Foreskin fibroblast (primary cell): ENCODE measurements at places on chromosomes 12 and 14.
A peak's percentile ranks its signal among the peaks of the same experiment; 100 is the strongest.

GRCh38 chr12:120639771-120640721, at the start of gene CABP1:
Gene CABP1, plus strand, starts transcription at chr12:120640626. Its CDS starts 60 bp downstream, at chr12:120640686.
- DNase-seq = no peak

GRCh38 chr12:52076811-52077210, 2.7 kb upstream of the SMIM41 start:
- no peak for DNase-seq

- no peak for DNase-seq
Measured at GRCh38 chr14:22955702-22956569, 954 bp downstream of the HAUS4 start.

GRCh38 chr12:44015333-44015941, 179.6 kb downstream of the TMEM117 start:
- peak; percentile 20 for DNase-seq

DNA sequence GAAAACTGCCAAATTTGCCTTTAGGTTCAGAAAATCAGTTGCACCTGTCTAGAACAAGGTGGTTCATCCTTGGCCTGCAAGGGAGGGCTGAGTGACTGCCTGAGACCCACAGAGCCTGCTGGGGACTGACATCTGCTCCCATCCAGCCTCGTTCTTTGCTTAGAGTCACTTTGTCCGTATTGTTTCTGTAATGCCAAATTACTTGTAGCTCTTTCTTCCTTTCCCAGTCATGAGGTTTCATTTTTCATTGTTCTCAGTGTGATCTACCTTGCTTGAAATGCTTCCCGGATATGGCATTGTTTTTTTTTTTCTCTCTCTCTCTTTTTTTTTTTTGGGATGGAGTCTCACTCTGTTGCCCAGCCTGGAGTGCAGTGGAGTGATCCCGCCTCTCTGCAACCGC, 21.3 kb downstream of the TSPAN9 start:
- no peak for DNase-seq

GRCh38 chr14:37480446-37481290, 114.4 kb downstream of the FOXA1 start:
- DNase-seq = peak; percentile 2

- DNase-seq = no peak
Measured at GRCh38 chr12:15527201-15528080, 205.1 kb downstream of the PTPRO start.

DNA sequence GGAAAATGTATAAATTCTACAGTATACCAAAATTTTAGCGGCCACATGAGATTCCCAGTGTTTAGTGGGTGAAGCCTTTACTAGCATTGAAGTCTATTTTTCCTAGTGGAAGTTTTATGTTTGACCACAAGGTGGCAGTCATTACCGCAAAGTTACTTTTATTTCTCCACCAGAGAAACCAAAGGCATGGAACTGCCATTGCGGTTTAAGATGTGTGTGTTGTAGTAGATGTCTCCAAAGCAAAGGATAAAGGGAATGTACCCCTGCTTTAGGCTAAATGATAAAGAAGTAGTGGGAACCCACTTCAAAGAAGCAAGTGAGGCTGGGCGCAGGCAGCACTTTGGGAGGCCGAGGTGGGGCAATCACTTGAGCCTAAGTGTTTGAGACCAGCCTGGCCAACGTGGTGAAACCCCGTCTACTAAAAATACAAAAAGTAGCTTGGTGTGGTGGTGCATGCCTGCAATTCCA, 140.5 kb downstream of the PRKCH start:
- peak; percentile 62 for DNase-seq

- peak; percentile 71 for DNase-seq
Measured at GRCh38 chr14:93105362-93105761, 10.4 kb downstream of the ITPK1 start.

DNA sequence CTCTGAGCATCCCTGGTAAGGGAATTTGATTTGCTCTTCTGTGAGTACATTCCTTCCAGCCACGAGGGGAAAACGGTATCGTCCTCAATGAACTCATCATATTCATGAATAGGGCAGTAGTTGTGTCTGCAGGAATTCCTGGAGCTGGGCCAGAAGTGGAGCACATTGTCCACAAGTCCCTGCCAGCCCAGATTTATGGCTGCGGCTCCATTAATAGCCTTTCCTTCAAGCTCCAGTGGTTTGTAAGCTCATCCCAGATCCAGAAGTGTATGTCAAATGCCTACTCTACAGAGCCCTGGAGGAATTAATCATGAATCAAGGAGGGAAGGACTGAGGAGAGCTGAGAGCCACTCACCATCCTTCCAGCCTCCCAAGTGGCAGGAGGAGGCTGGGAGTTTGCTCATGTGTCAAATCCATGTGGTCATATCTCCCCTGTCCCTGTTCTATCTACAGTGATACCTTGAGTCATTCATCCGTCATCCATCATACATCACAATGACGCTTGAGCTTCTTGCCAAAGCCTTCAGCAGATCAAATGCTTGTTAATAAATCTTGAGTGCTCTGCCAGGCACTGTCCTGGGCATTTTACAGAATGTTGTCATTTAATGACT, 65.5 kb downstream of the SVOP start:
- DNase-seq = no peak

DNA sequence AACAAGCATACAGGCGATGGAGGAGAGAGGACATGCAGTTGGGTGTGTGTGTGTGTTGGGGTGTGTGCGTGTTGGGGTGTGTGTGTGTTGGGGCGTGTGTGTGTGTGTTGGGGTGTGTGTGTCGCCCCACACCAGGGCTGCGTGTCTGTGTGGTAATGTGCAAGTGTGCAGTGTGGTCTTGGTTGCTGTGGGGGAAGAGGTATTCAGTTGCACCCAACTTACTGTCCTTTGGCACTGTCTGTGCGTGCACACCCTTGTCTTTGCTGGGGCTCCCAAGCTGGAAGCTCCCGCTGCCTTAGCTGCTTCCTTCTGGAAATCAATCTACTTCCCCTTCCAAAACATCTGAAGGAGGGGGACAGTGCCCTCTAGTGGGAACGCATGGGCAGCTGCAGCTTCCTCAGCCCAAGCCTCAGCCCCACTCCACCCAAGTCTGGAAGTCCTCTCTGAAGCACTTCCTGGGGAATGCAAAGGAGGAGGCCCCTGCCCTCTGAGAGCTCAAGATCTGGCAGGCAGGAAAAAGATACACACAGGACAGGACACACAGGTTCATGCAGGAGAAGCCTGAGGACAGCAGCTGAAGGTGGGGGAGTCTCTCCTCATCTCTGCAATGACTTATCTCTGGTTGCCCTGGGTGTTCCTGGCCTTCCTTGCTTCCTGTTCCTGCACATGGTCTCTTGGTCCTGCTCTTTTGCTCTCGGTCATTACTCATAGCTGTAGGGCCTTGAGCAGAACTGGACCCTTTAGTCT, 13.1 kb downstream of the ASIC1 start:
- peak; percentile 77 for DNase-seq

GRCh38 chr12:64608901-64609535, 1.3 kb upstream of the RASSF3 start:
- peak; percentile 59 for DNase-seq

- DNase-seq = peak; percentile 86
Measured at GRCh38 chr12:26369588-26369987, 174.2 kb downstream of the SSPN start.

DNA sequence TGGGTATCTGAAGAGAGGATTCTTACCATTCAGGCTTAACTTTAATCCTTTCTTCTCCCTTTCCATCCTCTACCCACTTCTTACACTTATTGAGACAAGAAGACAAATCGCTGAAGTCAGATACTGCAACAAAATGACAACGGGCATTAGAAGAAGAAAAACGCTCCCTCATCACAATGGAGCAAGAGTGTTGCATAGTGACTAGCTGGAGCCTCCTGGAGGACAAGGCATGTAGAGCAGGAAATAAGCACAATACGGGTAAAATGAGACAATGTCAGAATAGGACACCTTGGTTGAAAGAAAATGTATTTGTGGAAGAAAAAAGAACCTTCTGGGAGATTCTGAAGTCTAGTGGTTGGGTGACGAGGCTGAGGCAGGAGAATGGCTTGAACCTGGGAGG, 501.0 kb downstream of the RERGL start:
- DNase-seq = no peak

DNA sequence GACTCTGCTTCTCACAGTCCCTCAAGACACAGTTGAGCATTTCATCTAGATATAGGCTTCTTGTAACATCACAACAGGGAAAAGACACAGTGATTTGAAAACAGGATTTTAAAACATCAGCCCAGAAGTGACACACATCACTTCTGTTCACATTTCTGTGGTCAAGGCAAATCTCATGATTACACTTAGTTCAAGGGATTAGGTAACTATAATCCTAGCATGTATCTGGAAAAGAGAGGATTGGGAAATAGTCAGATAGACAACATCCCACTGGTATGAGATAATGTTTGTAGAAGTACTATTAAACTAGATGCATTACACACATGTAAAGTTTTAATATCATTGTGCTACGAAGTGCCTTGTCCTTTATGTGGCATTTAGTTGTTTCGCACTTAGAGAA, 252.6 kb upstream of the PRKD1 start:
- DNase-seq = peak; percentile 35

- no peak for DNase-seq
Measured at GRCh38 chr12:76018111-76018510, 13.5 kb downstream of the PHLDA1 start.

GRCh38 chr14:105305345-105305744, 4.5 kb upstream of the BRF1 start:
- DNase-seq = no peak

GRCh38 chr14:76863724-76864407, 37.7 kb downstream of the LRRC74A start:
- DNase-seq = no peak

DNA sequence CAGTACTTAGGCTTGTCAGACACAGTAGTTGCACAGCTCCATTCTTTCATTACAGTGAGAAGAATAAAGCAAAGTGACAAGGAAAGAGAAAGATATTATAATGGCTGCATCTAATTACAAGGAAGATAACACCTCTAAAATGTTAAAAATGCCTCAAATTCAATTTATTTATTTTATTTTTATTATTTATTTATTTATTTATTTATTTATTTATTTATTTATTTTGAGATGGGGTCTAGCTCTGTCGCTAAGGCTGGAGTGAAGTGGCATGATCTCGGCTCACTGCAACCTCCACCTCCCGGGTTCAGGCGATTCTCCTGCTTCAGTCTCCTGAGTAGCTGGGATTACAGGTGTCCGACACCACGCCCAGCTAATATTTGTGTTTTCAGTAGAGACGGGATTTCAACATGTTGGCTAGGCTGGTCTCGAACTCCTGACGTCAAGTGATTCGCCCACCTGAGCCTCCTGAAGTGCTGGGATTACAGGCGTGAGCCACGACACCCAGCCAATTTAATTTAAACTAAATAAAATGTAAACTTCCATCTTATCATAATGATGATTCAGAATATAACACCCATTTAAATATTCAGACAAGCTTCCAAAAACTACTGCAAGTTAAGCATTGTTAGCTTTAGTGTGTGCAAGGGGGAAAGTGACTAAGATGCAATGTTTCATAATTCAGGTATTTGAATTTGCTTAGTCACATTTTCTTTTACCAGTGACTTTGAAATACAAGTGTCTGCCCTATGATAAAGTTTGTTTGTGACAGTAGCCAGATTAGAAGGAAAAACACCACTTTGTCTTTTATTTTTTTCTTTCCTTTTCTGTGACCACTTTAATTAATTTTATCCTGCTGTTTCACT, 2.4 kb upstream of the CFAP54 start:
- DNase-seq = peak; percentile 81

- no peak for DNase-seq
Measured at GRCh38 chr12:19138956-19139355, 9.4 kb downstream of the PLEKHA5 start.

DNA sequence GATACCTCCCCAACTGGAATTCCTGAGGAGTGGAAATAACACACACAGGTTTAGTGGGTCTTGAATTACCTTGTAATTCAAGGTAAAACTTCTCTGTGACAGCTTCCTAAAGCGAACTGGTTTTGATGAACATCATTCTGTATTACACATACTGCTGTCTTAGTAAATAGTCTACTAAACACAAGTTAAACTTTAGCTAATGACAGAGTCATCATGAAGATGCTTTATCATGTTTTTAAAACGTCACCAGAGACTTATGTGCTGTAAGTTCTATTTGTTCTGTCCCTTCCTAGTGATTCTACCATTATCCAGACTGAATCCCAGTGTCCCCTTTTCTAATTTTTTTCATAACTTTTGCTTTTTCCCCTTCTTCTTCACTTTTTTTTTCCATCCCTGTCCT, 11.6 kb upstream of the GXYLT1 start:
- no peak for DNase-seq

DNA sequence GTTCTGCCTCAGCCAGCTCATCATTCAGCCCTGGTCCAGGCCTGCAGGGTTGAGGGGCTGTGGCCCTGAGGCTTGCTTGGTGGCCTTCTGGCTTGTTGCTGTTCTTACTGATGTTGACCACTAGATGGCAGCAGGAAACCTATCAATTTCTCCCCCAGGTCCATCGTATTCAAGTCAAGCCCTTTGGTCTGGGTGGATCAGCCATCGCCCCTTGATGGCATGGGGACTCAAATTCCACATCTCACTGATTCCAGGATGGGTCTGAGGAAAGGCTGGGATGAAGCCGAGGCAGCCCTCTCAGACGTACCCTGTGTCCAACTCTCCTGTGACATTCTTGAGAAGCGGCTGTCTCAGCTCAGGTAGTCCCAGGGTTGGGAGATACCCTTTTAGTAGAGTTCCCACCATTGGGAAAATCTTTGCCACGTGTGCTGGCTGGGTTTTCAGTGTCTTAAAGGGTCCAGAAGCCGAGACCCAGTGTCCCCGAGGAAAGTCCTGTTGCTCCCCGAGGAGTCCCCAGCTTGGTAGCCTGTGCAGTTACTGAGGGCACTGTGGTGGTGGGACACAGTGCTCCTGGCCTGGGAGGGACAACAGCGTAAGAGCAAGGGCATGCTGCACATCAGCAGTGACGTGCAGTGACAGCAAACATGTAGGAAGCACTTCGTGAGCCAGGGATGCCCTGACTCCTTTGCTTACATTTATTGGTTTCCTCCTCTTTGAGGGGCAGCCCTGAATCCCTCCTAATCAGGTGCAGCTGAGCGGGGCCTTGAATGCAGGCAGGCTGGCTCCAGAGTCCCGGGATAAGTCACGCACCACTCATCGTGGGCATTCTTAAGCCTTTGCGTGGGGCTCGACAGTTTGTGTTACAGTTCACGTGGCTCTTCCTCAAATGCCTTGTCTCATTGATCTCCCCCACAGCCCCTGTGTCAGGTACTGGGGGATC, 58.6 kb downstream of the TSPAN9 start:
- peak; percentile 88 for DNase-seq

- DNase-seq = peak; percentile 88
Measured at GRCh38 chr12:76470028-76470939, 89.3 kb downstream of the OSBPL8 start.
